HFF-Myc (cell line): ENCODE measurements at places on chromosomes 11 and 22.

GRCh38 chr11:64153812-64154211, 12.1 kb downstream of the MACROD1 start:
- no peak for DNase-seq

DNA sequence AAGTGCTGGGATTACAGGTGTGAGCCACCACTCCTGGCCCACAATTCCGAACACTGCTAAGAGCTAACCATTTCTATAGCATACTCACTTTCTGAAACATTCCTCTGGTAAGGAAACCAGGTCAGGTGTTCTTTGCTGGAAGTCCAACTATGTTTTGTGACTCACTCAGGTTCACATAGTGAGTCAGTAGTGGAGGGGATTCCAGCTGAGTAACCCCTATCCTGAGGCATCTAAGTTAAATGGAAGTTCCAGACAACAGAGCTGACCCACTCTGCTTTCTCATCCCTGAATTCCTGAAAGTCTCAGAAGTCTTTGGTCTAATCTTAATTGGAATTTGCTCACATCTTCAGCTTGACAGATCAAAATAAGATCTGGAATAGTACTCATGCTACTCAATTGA, 3.0 kb upstream of the CHRNA10 start:
- DNase-seq: no peak

GRCh38 chr22:43849731-43850130, 12.6 kb downstream of the SULT4A1 start:
- no peak for DNase-seq

DNA sequence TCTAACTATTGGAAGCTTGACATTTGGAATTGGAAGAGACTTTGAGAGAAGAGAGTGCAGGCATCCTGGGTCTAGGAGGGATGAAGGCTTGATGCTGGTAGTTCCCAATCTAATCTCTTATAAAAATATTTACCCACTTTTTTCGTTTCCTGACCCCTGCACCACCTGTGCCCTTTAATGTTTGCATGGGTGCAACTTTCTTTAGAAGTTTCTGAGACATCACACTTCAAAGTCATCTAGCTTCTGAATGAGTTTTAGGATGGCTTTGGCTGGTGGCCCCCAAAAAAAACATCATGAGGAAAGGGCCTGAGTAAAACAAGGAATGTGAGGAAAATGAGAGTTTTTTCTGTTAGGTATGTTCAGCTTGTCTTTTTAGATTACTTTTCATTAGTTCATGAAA, 1.1 kb downstream of the POLD3 start:
- DNase-seq: no peak

DNA sequence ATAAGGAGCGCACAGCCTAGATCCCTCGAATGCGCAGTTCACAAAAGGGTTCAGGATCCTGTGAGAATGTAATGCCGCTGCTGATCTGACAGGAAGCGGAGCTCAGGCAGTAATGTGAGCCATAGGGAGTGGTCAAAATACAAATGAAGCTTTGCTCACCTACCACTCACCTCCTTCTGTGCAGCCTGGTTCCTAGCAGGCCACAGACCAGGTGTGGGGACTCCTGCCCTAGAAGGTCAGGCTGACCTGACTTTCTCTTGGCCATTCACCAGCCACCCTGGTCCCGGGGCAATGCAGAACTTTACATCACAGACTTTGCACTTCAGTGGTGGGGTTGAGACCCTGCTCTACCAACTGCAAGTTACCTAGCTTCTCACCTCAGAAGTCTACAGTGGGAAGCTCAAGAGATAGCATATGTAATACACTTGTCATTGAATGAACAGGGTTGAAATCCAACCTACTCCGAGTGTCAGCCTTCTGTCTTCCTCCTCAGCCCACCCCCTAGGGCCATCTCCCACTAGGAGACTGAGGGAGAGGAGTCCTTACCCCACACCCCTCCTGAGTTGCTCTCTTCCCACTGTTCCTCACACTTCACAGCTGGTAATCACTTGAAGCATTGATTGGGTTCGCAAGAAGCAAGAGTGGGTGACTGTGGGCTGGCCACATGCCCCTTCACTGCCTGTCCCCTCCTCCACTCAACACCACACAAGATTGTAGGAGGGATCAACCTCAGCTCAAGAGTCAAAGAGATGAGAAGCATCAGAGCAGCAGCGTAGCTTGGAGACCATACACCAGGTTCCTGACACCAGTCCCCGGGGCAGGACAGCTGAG, 2.0 kb upstream of the KCNJ1 start:
- no peak for DNase-seq

DNA sequence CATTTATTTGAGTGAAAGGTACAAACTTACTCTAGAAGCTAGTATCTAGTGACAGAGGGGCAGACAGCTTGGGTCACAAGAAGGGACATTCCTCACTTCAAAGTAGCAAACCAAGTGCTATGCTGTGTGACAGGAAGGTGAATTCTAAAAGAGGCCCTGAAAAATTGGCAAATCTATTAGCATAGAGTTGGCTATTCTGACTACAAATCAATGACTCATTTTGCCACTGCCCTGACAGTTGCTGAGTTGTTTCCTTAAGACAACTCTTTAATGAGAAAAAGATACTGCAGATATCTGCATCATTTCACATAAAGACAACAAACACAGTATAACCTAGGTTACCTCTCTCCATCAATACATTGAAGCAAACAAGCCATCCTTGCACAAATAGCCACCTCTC, 524.0 kb upstream of the LRRC4C start:
- no peak for DNase-seq

GRCh38 chr22:31241200-31241599, 29.1 kb downstream of the LIMK2 start:
- DNase-seq: no peak
